ENCODE measurements at places on chromosomes 5 and 9.

DNA sequence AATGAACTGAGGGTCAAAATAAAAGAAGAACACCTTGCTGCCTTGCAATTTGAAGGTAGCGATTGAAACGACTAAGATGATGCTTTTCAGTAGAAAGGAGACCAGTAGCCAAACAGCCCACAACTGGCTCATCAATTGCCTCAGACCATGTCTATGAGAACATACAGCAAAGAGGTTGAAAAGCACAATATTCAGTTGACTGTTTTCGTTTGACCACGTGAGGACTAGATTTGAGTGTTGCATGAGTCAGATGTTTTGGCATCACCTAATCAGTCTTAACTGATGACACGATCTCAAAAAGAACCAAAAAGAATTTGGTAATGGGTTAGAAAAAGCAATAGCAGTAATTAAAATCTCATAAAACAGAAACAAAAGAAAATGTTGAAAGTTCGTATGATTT lies 82.7 kb upstream of the IL7R start:
- no peak for DNase-seq

GRCh38 chr5:151048526-151048925 lies 28.1 kb downstream of the GPX3 start:
- no peak for DNase-seq

DNA sequence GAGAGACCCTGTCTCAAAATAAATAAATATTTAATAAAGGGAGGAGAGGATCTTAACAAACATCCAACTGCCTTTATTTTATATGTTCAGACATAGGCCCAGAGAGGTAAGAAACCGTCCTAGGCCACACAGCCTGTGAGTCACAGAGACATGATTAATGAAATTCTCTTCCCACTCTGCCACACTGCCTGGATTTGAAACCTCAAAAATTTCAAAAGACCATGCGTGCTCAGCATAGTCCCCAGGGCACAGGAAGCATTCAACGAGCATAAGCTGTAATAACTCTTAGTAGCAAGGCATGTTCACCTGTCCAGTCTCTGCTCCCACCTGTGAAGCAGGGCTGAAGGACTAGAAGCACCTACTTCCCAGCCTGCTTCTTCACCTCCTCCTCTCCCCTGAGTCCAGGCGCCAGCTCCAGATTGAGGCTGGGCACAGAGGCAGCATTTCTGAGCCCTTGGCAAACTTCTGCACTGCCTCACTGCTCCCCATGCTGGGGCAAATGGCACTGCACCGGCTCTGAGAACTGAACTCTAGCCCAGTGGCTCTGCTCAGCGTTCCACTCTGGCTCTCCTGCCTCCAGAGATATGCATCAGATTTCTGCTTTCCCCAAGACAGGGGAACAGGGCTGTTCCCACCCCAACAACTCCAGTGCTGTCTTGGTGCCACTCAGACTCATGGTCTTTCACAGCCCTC lies 1.1 kb downstream of the FAT2 start:
- no peak for DNase-seq

DNA sequence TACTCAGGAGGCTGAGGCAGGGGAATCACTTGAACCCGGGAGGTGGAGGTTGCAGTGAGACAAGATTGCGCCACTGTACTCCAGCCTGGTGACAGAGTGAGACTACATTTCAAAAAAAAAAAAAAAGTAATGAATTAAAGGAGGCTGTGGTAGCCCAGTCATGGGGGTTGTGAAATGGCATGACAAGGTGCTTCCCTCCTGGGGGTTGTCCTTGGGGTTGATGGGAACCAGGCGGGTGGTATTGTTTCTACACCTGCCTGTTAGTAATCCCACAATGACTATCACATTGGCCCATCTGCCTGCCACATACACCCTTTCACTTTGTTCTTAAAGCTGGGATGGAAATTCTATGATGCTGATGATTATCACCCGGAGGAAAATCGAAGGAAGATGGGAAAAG lies 5.6 kb downstream of the IDNK start:
- no peak for DNase-seq

DNA sequence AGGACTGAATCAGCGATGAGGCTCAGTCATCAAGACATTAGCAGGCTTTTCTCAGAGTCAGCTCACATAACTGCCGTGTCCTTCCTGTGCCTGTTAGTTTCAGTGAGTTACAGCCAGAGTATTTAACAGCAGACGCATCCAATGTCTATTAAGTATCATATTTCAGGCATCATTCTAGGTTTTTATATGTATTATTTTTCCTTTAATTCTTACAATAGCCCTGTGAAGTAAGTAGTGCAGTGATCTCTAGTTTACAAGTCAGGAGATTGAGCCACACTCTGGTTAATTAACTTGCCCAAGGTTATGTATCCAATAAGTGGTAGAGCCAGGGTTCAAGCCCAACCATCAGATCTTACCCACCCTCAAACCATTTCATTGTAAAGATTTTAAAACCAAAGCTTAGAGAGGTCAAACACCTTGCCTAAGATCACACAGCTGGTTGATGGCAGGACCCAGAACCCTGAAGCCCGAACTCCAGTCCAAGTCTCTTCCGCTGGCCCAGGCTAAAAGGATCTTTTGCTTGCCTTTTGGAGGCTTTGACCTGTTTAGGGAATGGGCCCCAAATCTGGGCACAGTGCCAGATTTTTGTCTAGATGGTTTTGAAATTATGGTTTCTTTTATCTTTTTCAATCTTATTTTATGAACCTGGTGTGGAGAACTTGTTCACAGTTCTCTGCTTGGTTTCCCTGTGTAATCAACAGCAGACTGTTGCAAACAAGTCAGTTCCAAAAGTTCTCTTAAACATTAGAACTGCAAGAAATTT lies 261.2 kb upstream of the CLINT1 start:
- DNase-seq: no peak

- DNase-seq: no peak
These were observed 105.9 kb downstream of the GIN1 start for GRCh38 chr5:103013933-103014552.

DNA sequence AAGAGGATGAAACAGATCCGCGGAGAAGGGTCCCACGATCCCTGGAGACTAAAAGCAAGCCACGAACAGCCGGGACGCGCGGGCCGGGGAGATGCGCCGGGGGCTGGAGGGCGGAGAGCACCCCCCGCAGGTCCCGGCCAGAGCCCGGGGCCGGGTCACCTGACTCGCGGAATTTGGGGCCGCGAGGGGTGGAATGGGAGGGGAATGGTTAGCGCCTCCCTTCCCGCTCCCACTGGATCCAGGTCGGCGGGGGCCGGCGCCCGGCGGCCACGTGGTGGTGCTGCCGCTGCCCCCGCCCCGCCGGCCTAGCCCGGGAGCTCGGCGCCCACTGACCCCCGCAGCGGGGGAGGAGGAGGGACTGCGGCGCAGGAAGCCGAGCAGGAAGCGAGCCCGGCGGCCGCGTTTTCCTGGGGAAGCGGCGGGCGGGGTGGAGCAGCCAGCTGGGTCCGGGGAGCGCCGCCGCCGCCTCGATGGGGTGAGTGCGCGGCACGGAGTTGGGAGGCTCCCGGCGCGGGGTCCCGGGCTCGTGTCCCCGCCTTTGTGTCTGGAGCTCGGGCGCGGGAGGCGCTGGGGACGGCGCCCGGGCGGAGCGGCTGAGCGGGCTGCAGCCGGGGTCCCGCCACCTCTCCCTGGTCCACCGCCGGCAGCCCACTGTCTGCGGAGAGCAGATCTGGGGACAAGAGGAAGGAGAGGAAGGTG lies at the start of gene RAI14:
Gene RAI14 (plus strand): TSS at position 328 of the 699 bp plus-strand sequence. CDS start 30,592 bp downstream, outside the sequence.
- peak; percentile 81 for DNase-seq

DNA sequence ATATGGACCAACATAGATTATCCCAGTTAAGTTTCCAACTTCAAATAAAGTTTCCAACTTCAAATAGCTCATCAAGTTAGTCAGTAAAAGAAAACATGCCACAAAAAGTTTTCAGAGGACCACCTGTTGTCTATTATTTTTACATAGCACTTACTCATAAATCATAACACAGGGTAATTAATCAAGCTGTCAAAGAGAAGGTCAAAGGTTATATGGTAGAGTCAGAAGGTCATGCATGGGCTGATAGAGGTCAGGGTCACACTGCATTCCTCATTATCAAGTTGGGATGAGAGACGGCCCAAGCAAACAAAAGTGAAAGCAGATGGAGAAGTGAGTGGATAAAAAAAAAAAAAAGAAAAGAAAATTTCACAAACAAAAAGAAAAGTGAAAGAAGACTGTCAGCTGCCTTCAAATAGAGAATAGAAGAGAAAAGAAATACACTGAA lies 145.5 kb upstream of the POU5F2 start:
- no peak for DNase-seq

GRCh38 chr5:10740384-10740783 lies 20.6 kb downstream of the DAP start:
- DNase-seq: no peak

DNA sequence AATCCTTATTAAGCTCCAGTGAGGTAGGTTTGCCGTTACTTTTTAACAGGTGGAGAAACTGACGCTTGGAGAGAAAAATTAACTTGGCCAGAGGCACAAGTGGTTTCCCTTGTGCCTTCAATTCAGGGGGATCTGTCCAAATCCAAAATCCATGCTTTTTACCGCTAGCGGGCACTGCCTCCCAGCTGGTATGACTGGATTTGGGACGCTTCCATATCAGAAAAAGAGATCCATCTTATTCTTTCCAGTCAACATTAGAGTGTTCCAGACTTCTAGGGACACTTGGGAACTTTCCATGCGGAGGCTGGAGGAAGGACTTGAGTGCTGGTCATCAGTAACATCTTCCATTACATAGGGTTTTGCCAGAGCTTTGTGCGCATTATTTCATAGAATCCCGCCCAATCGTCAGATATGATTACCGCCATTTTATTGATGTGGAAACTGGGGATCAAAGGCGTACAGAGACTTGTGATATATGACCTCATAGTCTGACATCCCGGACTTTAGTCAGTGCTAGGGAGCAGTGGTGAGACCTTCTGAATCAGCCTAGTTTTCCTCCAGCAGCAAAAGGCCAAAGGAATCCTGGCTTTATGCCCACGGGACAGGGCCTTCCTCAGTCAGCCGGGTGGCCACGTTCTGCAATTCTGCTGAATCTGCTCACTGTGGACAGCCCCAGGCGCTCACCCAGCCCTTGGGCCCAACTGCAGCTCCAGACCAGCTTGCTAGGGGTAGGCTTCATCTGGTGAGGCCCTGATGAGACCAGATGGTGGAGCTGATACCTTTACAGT lies 1.1 kb upstream of the GNPDA1 start:
- DNase-seq: no peak

GRCh38 chr5:9174446-9174845 lies 371.4 kb downstream of the SEMA5A start:
- DNase-seq: no peak

DNA sequence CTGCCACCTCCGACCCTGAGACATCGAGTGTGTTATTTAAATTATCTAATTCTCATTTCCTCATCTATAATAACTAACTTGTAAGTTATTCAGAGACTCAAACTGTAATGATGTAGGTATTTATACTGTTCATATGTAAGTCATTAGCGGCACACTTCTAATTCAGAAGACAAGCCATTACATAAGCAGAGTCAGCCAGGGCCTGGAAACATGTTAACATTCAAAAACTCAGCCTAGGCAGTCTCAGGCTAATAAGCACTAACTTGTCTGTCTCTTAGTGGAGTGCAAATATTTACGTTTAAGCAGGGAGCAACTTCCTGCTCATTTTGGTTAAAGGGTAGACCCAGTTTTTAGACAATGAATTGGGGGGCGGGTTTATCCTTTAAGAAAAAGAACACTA lies 598.4 kb downstream of the ACTL7B start:
- no peak for DNase-seq

DNA sequence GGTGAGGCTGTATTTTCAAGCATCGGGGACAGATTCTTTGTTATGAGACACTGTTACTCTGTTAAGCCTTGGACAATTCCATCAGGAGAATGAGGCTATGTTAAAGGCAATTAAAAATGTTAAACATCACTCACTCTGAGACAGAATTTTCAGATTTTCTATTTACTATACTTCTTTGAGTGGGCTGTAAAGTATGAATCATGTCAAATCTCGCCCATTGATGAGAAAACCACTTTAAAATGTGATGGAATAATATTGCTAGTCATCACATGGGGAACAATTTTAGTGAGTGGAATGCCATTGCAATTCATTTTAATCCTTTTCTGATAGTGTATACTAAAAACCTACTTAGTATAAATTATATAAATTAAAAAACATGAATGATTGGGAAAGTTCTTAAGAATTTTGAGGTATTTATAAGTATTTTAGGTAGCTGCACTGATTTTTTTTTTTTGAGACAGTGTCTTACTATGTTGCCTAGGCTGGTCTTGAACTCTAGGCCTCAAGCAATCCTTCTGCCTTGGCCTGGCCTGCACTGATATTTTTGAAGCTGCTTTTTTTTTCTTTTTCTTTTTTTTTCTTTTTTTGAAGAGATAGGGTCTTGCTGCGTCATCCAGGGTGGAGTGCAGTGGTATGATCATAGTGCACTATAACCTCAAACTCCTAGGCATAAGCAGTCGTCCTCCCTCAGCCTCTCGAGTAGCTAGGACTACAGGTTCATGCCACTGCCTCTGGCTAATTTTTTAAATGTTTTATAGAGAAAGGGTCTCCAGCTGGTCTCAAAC lies 73.2 kb downstream of the KIAA1958 start:
- no peak for DNase-seq

DNA sequence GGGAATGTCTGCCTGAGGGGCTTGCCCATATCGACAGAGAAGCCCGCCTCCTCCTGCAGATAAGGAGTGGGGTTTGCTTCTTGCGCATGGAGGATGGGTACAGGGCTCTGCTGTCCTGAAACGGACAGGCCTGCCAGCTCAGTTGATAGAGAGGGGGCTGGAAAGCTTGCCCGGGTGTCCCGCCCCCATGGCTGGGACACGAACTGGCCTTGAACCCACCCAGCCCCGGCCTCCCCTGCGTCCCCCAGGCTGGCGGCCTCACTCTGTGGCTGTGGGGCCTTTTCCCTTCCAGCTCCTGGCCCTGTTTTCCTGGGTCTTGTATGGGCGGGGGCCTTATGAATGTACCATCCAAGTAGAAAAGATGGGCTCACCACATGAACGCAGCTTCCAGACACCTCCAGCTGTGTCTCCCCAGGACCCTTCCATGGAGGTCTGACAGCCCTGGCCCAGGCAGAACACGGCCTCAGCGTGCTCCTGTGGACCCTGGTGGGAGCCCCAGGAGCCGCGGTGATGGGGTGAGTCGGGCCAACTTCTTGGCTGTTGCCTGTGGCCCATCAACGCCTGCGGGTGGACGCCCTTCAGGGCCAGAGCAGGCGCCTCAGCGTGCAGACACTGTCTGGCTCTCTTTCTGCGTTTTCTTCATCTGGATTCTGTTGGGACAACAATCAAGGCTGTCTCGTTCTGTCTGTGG lies 15.9 kb upstream of the SLC2A6 start:
- no peak for DNase-seq

GRCh38 chr5:178340637-178341036 lies 108.0 kb upstream of the PHYKPL start:
- DNase-seq: no peak

- no peak for DNase-seq
These were observed 141.6 kb upstream of the SPRY4 start for GRCh38 chr5:142466195-142466971.

GRCh38 chr9:128552744-128553440 lies 505 bp downstream of the SPTAN1 start:
- DNase-seq: peak; percentile 36

All from midbrain (tissue), 1 donor.